Iris pigment epithelial cell (primary cell): ENCODE measurements at places on chromosomes 6 and 20.
A peak's percentile ranks its signal among the peaks of the same experiment; 100 is the strongest.

DNA sequence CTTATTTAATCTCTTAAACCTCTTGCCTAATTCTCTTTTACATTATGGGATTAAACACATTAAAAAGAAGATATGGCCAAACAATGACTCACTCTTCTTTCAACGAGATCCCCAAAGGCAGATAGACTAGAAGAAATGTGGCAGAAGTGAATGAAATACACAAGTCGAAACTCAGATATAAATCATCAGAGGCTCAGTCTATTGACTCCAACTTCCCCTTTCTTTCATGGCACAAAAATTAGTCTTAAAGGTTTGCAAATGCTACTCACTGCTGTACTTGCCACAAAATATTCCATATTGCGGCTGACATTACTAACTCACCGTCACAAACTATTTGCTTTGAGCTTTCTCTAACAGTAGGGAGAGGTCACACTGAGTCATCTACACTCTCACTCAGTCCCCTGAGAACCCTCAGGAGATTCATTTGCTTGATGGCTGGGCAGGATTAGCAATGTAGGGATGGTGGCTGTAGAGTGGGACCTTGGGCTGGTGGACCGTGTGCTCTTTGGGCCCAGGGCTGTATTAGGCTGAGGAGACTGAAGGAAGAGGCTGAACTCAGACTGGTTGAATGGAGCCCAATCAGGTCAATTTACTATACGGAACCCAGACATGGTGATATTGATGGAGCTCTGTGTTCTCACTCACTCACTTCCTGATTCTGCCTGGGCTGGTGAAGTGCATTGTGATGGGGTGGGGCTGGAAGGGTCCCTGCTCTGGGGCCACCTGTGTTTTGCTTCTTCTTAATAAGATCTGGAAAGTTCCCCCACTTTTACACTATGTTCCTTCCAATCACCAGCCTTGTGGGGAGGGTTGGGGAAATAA, 42.8 kb upstream of the UBR2 start:
- DNase-seq, result peak; percentile 44

DNA sequence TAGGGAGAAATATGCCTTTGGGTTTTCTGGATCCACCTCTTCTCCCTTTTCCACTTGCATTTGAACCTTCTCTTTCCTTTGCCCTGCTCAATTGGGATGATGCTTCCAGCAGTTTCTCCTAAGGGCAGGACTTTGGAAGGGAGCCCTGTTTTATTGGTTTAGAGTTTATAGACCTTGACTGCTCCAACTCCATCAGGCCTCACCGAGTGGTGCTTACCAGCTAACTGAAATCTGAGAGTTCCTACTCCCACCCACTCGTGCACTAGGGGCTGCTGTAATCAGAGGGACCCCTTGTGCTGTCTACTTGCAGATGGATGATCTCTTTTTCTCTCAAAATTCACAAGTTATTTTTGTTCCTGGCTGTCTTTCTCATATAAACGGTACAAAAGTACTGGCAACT, 121.3 kb upstream of the SLC22A16 start:
- no peak for DNase-seq

DNA sequence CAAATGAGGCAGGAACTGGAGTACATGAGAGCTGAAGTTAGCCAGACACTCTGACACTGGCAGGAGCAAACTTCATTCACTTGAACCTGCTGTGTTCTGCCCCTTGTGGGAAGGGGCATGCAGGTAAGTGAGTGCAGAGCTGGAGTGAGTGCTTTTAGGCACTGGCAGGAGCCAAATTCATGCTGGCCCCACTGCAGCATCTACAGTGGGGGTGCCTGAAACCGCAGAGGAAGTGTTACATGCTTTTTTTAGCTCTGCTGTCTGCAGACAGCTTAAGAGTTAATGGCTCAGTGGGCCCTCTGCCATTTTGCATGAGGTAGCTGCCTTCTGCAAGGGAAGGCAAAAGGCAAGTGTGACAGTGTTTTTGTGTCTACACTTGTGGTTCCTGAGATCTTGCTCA, 167.9 kb upstream of the SYNCRIP start:
- no peak for DNase-seq

GRCh38 chr6:34514593-34515472, 41.3 kb downstream of the SPDEF start:
- peak; percentile 69 for DNase-seq

DNA sequence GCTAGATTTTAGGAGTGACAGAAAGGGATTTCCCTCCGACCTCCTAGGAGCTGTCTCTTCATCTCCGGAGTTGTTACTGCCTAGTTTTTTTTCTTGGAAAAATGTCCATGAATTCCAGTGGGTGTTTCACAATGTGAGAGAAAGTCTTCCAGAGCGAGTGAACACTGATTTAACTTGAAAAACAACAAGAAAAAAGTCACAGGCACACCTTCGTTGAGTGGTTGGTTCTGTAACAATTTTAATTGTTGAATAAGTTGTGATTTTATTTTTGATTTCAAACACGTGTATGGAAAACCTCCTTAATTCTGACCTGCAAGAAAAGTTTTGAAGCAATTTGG, 2.9 kb downstream of the TFAP2C start:
- no peak for DNase-seq

DNA sequence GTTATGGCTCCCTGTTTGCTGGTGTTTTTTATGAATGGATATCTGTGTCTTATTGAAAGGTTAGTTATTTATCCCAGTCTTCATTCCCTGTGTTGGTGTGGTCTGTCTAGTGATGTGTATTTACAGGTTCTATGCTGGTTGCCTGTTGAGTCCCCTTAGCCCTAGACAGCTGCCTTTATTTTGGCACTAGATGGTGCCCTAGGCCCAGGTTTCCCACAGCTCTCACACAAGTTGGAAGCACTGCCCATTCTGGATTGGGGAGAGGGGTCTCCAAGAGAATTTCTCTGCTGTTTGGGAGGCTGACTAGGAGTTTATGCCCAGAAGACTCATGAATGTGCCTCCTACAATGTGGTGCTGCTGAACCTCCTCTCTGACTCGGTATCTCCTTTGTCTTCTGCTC, 12.4 kb downstream of the GRM1 start:
- DNase-seq, result peak; percentile 29

GRCh38 chr6:79600812-79601609, 30.1 kb upstream of the SH3BGRL2 start:
- DNase-seq, result peak; percentile 92

GRCh38 chr6:151675746-151676459, 131.6 kb upstream of the ESR1 start:
- DNase-seq, result peak; percentile 16

DNA sequence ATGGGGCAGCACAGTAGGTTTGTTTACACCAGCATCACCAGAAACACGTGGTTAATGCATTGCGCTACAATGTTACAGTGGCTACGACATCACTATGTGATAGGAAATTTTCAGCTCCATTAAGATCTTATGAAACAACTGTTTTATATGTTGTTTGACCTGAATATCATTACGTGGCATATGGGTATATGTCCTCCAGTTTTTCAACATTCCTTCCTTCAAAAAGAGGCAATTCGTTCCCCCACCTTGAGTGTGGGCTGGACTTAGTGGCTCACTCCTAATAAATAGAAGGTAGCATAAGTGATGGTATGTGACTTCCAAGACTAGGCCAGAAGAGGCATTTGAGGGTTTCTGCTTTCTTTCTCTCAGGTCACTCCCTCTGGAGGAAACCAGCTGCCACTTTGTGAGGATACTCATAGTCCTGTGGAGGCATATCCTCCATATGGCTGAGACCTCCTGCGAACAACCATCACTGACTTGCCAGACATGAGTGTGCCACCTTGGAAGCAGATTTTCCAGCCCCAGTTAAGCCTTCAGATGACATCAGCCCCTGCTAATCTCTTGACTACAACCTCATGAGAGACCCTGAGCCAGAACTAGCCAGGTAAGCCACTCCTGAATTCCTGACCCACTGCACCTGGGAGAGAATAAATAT, 2.3 kb upstream of the TRAM2 start:
- no peak for DNase-seq

DNA sequence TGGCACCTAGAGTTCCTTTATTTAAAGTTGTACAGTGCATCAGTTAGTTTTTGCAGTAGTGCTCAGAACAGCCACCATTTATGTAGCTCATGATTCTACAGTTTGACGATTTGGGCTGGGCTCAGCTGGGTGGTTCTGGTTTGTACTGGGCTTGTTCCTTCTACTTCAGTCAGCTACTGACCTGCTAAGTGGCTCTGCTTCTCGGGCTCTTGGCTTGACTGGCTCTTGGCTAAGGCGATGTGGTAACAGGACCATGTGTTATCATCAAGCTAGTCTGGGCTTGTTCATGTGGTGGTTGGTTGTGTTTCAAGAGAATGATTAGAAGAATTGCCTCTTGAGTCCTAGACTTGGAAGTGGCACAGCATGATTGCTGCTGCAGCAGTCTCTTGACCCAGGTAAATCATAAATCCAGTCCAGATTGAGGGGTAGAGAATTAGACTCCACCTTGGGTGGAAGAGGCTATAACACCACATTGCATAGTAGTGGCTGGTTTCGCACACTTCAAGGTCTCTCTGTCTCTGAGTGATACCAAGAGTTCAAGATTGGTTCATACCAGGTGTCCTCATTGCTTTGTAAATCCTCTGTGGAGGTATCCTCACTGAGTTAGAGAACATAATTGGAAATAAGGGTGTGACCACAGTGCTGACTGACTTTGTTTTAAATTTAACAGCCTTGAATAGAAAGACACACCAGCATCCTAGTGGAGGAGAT, 253.0 kb downstream of the ARID1B start:
- no peak for DNase-seq

DNA sequence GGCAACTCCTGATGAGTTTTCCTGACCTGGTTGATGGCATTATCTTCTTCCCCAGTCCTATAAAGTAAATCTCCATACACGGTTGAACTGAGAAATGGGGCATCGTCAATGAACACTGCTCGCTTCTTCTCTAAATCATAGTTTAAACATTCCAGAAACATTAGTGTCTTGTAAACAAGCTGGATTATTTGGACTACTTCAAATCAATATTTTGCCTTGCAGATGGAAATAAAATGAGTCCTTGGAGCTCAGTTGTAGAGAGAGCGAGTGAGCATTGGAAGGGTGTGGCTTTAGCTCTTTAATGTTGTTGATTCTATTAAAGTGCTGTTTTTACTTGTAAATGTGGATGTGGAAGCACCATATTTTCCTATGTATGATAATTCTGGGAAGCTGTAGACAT, 18.4 kb downstream of the C6orf89 start:
- peak; percentile 42 for DNase-seq

GRCh38 chr6:168139121-168139520, 60.1 kb upstream of the FRMD1 start:
- no peak for DNase-seq

- no peak for DNase-seq
Measured at GRCh38 chr20:41048461-41049301, 20.1 kb downstream of the TOP1 start.

DNA sequence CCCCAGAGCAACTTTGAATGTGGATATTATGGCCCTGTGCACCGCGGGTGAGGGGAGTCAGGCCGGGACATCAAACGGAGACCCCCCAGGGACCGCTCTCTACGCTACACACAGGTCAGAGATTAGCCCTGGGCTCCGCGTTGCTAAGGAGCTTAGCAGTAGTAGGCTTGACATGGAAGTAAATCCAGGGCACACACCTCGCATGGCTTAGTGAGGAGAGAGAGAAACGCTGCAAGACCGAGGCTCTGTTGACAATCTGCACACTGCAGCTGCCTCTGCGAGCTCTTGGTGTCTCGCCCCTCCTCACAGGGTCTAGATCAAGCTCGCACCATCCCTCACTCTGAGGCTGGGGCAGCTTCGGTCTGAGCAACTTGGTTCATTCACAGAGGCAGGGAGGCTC, 116.1 kb upstream of the CDH4 start:
- DNase-seq, result no peak

DNA sequence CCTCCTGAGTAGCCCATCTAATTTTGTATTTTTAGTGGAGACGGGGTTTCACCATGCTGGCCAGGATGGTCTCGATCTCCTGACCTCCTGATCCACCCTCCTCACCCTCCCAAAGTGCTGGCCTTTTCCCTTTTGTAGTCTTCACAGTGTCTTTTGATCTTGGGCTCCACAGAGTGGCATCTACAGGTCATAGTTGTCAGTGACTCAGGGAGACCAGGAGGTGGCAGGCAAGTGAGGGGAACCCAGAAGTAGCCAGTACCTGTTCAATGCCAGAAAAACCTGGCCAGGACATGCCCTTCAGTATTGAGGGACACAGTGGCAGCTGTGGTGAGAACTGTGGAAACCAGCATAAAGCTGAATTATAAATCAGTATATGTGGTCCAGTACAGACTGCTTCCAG, 19.6 kb downstream of the RPP21 start:
- no peak for DNase-seq

DNA sequence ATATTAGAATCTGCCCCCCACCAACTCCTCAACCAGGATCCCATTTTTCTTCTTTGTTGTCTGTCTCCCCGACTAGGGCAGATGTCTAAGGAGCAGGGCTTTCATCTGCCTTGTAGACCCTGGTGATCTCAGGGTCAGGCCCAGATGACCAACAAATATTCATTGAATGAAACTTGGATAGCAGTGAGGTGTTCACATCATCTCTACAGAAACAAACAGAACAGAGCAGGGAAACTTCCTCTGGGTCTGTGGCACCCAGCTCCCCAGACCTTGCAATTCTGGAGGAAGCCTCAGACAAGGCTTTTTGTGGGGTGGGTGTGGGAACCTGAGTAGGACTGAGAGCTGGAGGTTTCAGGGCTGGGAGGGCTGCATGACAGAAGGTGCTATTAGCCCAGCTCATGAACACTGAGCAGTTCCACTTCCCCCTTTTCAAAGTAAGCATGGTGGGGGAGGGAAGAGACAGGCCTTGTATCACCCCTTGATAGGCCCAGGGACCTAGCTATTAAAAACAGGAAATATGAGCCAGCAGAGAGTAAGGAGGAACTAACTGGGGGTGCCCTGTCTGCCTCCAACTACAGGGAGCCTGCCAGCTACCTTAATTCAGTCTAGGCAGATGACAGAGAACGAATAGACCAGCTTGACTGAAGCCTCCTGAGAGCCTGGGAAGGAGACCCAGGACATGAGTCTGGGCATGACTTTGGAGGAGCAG, 37.3 kb upstream of the TOP1 start:
- DNase-seq, result peak; percentile 34

- DNase-seq, result no peak
Measured at GRCh38 chr6:37092923-37093727, 76.8 kb upstream of the PIM1 start.

- DNase-seq, result no peak
Measured at GRCh38 chr6:117595099-117595923, 7.0 kb downstream of the GOPC start.

- no peak for DNase-seq
Measured at GRCh38 chr6:170048615-170049256, 242.1 kb downstream of the DLL1 start.

GRCh38 chr20:36043892-36044515, 75.6 kb downstream of the CNBD2 start:
- DNase-seq, result no peak

- DNase-seq, result no peak
Measured at GRCh38 chr20:57265997-57266290, 497 bp downstream of the BMP7 start.

- no peak for DNase-seq
Measured at GRCh38 chr6:43621078-43621835, 7.8 kb downstream of the GTPBP2 start.

GRCh38 chr6:20437639-20438038, 36.0 kb downstream of the E2F3 start:
- DNase-seq, result no peak

DNA sequence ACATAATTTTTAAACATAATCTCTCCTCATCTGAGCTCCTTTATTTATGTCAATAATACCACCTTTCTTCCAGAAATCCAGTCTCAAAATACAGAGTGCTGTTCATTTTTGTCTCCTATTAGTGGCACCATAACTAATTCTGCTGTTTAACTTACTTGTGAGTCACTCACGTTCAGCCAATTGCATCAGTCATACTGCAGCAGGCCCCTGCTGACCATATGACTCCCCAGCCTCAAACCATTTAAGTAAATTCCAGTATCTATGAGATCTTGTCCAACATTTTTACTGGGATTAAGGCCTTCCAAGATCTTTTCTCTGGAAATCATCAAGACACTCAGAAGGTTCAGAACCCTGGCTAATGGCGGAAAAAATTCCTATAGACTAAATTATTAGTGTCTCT, 982.2 kb upstream of the MAP3K7 start:
- peak; percentile 3 for DNase-seq
